NCI-H226 (cell line): ENCODE measurements at places on chromosomes 2 and 18.

- DNase-seq, result peak; percentile 11
Measured at GRCh38 chr2:224775647-224776046, 59.5 kb upstream of the CCDC195 start.

DNA sequence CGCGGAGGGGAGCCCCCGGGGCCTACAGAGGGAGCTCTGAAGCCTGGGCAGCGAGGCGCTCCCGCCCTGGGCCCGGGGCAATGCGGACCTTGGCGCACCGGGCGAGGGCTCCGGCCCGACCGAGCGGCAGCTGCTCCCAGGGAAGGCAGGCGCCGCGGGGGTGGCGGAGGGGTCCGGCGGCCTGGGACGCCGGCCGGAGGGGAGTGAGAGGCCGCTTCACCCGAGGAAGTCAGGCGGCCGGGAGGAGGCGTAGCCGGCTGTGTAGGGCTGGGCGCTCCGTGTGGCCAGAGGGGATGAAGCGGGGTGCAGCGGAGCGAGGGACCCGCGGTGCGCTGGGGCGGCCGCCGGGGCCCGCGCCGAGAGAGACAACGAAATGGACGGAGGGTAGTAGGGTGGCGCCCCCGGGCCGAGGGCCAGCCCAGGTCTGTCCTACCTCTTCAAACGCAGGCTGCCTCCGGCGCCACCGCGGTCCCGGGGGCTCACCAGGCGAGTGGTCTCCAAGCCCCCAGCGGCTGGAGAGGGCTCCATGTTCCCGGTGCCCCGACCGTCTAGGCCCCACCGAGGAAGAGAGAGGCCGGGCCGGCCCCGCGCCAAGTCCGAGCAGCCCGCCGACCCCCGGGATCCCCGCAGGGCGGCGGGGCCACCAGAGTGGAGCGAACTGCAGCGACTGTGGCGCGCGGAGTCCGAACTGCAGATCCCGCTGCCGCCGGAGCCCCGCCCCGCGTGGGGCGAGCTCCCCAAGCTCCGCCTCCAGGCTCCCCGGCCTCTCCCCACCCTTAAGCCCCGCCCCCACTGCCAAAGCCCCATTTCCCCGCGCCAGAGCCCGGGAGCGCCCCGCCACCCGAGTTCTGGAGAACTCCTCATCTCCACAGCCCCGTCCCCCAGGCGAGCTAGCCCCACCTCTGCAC lies at the start of gene SLC30A3:
SLC30A3 (minus strand) TSS at position 669 of the 908 bp plus-strand sequence; CDS start at position 528, 141 bp downstream.
- DNase-seq, result peak; percentile 40

- no peak for DNase-seq
Measured at GRCh38 chr2:234991793-234992192, 40.0 kb downstream of the SH3BP4 start.

GRCh38 chr2:7476371-7476770 lies 559.2 kb downstream of the RNF144A start:
- DNase-seq, result no peak

DNA sequence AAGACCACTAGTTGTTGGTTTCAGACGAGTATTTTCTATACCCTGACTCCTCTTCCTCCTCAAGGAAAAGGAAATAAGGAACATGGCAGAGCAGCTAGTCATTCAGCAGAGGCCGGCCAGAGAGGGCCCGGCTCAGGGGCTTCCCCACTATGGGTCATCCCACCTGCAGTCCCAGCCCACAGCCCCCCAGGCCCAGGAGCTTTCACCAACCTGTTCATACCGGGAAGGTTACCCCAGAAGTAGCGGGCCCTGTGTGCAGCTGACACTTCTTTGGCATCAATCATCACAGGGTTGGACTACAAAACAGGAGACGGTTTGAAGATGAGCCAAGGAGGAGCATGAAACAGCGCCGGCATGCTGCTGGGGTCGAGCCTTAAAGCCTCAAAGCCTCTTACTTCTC lies 70.5 kb upstream of the POMC start:
- no peak for DNase-seq

- DNase-seq, result no peak
Measured at GRCh38 chr2:208112969-208113368, 11.4 kb downstream of the CRYGD start.

GRCh38 chr2:66561645-66562303 lies 126.8 kb downstream of the MEIS1 start:
- DNase-seq, result no peak

DNA sequence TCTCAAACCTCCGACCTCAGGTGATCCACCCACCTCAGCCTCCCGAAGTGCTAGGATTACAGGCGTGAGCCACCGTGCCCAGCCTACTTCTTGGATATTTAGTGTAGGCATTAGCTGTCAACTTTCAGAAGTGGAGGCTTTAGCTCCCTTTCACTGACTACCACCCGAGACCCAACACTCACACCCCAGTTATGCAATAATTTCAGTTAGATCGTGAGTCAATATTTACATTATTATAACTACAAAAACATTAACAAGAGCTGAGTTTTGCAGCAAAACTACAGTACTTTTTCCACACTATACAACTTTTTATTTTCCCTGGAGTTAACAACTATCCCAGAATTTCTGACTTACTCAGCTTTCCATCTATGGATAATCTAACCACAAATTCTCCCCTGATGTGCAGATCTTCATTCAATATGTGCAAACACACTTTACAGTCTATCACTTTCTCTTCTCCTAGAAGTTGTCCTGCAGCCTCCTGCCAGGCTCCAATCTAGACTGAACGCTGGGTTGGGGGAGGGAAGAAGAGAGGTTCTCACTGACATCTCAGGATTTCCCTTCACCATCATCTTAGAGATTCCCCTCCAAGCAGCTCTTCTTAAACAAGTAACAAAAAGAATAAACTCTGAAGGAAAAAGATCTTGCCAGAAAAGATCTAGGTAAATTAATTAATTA lies 10.1 kb downstream of the TBC1D8 start:
- no peak for DNase-seq

GRCh38 chr2:5132281-5132680 lies 559.9 kb upstream of the SOX11 start:
- no peak for DNase-seq

GRCh38 chr2:204109681-204110080 lies 173.1 kb downstream of the ICOS start:
- DNase-seq, result no peak

GRCh38 chr18:58452454-58453166 lies 176.3 kb downstream of the ALPK2 start:
- no peak for DNase-seq

- DNase-seq, result no peak
Measured at GRCh38 chr2:197157879-197158537, 152.6 kb downstream of the ANKRD44 start.

DNA sequence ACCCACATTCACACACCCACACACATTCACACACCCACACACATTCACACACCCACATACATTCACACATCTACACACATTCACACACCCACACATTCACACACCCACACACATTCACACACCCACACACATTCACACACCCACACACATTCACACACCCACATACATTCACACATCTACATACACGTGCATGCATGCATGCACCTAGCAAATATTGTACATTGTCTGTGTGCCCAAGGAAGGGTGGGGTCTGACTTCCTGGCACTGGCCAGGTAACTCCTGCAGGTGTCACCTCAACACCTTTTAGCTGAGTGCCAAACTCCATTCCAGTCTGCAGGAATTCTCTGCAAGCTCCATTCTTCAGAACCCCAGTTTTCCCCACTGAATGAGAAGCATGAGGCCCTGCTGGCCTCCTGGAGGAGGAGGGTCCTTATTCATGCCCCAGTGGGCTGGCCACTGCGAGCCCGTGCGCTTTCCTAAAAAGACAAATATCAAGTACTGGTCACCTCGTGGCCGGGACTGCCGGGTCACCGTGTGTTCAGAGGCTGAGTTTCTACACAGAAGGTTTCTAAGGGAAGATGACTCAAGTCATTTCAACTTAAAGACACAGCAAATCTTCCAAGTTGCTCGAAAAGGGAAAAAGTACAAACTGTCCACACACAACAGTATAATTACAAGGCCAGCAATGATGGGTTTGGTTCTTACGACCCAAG lies 131.5 kb downstream of the HDAC4 start:
- no peak for DNase-seq

DNA sequence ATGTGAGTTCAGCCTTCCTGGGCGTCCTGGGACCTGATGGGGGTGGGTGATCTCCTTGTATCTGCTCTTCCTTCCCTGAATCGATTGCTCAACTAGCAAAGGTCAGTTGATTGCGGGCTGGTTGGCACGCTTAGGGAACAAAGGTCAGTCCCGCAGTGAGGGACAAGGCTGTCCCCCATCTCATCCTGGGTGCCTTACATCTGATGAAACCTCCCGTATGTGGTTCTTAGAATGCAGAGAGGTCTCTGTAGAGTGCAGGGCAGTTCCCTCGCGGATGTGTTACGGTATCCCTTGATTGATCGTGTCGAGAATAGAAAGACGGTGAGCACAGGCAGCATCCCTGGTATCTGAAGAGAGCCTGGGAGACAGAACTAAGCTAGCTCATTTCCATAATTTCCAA lies 56.4 kb upstream of the RBM44 start:
- DNase-seq, result no peak

DNA sequence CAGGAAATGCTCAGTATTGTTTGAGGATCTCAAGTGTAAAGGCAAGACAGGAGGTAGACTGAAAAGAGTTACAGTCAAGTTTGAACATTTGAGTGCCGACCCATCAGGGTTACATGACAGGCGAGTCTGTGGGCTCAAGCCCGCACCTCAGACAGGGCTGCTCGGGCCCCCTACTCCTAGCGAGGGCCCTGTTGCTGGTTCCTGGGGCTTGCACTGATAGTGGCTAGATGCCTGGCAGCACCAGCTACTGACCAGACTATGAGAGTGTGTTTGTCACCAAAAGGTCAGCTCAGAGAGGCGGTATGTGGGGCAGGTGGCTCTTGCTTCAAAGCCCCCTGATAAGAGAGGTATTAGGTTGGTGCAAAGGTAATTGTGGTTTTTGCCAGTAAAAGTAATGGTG lies 35.6 kb upstream of the CYP27C1 start:
- no peak for DNase-seq

GRCh38 chr2:238765590-238765989 lies 82.3 kb upstream of the TWIST2 start:
- no peak for DNase-seq

GRCh38 chr2:149246186-149246585 lies 84.2 kb upstream of the LYPD6 start:
- no peak for DNase-seq

GRCh38 chr2:6314218-6314960 lies 551.3 kb downstream of the CMPK2 start:
- DNase-seq, result no peak

DNA sequence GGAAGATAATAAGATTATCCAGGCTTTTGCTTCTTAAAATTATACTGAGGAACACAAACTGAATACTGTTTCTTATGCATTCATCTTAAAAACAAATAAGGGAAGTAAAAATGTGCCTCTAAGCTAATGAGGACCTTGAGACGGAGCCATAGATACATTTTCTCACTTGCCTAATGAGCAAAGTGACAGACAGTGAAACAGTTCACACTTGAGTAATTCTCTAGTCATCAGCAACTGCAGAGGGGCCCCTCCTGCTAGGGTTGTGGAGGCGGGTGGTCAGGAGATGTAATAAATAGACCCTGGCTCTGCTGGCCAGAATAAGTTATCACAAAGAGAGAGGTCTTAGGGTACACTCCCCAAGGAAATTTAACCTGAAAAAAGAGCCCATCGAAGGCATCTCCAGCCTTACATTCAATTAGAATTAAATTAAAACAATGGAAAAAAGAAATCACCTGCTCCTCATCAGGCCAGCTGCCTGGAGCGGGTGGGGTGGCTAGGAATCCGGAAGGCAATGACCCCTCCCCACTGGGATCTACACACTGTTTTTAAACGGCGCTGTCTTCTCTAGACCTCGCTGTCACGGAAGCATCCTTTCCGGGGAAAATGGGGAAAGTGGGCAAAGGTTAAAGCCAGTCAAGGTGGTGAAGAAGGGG lies 32.6 kb upstream of the INSIG2 start:
- DNase-seq, result no peak

DNA sequence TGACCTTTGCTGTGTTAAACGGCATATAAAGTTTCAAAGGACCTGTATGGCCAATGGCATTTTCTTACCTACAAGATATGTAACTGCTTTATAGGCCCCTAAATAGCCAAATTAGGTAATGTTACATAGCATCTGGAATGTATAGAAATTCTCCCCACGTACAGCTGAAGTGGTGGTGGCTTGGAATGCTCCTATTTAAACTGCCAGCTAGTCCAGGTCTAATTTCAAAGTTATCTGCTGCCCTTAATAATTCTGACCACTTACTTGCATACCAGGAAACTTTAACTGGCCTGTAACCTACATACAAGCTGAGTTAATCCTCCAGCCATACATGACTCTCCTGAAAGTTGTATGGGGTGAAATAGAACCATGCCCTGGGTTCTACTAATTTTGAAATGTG lies 1.3 kb downstream of the KIAA2012 start:
- no peak for DNase-seq

GRCh38 chr2:112027767-112028166 lies 27.3 kb upstream of the TMEM87B start:
- DNase-seq, result no peak

DNA sequence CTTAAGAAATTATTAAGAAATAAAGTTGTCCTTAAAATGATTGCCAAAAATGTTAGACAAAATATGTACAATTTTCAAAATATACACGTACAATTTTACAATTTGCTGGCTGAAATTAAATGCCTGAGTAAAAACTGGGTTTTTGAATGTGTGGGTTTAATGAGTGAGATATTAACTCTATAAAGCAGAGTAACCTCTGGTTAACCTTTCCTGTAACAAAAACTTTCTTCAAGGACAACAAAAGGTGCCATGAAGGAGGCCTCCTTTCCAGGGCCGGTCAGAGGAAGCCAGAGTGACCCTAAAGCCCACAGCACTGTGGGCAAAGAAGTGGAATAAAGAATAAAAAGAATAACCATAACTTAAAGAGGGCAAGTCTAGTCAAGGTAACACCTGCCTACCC lies 16.5 kb upstream of the MAL start:
- DNase-seq, result no peak

DNA sequence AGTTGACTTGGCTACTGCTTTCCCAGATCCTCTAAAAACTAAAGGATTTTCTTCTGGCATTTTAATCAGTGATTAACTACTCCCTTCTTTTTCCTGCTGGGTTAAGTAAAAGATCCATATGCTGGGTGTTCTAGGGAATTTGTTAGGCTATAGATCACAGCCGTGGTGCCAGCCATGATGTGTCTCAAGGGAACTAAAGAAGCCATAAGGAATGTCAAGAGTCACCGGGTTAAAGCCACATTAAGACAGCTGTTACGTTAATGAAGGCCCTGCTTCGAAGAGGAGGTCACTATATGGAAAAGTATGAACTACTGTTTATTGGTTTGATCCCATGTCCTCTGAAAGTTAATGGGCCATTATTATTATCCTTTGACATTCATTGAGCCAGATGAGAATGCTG lies 70.7 kb downstream of the PAX3 start:
- no peak for DNase-seq

- no peak for DNase-seq
Measured at GRCh38 chr2:148970385-148970784, 68.1 kb upstream of the LYPD6B start.

- no peak for DNase-seq
Measured at GRCh38 chr18:48862132-48862531, 88.6 kb downstream of the SMAD7 start.
